ENCODE measurements at places on chromosomes 13 and 19.

DNA sequence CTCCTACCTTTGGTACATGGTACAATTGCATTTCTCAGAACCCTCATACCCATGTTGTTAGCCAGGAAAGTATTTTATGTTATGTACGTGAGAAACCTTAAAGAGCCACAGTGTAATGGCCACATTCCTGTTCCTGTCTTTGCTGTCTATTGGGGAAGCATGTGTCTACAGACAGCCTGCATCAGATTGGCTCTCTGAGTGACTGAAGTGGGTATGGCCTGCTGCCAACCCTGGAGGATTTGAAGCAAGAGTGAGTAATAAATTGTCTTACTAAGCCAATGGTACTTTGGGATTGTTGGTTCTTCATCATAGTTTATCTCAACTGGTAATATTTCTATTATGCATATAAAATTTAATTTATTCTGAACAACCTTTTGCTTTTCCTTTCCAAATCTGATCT lies 574.1 kb downstream of the LMO7 start:
- DNase-seq = no peak

DNA sequence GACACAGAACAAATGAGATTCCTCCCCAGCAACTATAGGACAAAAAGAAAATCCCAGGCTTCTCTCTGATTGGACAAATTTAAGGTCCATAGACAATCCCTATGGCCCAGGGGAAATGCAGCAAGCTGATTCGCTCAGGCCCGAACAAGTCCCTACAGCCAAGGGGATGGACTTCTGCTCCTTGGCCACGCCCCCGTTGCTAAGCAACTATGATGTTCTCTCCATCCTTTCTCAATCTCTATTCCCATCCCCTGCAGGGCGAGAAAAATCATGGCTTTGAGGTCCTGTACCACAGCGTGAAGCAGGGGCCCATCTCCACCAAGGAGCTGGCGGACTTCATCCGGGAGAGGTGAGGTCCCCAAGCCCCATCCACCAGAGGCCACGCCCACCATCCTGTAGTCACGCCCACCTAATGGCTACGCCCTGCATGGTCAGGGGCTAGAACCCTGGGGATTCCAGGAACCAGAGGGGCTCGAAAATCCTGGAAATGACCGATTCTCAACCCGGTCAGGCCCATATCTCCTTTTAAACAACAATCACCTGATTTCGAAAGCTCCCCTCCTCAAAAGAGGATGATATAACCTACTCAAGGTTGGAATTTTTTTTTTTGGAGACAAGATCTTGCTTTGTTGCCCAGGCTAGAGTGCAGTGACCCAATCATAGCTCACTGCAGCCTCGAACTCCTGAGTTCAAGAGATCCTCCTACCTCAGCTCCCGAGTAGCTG lies 11.4 kb downstream of the FCHO1 start:
- DNase-seq = no peak

- DNase-seq = no peak
These were observed 1815.5 kb downstream of the SLITRK5 start for GRCh38 chr13:89486709-89487108.

DNA sequence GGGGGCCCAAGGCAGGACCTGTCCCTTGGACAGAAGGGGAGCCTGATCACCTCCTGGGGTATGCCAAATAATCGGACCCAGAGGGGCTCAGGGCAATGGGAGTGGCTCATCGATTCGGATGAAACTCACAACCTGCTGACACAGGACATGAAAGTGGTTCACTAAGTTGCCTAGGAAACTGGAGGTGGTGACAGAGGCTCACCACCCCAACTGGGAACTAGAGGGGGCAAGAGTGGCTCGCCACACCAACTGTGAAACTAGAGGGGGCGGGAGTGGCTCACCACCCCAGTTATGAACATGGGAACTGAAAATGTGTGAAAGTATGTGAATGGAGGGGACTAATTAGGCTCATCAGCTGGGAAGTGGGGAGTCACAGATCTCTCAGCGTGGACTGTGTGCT lies 46.3 kb upstream of the ZNF737 start:
- DNase-seq = no peak

DNA sequence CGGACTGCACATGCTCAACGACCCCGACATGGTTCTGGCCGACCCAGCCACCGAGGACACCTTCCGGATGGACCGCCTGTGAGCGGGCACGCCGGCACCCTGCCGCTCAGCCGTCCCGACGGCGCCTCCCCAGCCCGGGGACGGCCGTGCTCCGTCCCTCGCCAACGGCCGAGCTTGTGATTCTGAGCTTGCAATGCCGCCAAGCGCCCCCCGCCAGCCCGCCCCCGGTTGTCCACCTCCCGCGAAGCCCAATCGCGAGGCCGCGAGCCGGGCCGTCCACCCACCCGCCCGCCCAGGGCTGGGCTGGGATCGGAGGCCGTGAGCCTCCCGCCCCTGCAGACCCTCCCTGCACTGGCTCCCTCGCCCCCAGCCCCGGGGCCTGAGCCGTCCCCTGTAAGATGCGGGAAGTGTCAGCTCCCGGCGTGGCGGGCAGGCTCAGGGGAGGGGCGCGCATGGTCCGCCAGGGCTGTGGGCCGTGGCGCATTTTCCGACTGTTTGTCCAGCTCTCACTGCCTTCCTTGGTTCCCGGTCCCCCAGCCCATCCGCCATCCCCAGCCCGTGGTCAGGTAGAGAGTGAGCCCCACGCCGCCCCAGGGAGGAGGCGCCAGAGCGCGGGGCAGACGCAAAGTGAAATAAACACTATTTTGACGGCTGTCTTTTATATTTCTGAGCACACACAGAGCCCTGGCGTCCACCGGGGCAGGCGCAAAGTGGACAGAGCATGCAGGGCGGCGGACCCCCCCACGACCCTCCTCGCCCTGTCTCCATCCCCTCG lies 13.6 kb downstream of the COMP start:
- no peak for DNase-seq

- no peak for DNase-seq
These were observed 3.2 kb upstream of the MYCBP2 start for GRCh38 chr13:77329911-77330584.
